Frontal cortex (tissue), 4 donors: ENCODE measurements at places on chromosomes 4 and X.

DNA sequence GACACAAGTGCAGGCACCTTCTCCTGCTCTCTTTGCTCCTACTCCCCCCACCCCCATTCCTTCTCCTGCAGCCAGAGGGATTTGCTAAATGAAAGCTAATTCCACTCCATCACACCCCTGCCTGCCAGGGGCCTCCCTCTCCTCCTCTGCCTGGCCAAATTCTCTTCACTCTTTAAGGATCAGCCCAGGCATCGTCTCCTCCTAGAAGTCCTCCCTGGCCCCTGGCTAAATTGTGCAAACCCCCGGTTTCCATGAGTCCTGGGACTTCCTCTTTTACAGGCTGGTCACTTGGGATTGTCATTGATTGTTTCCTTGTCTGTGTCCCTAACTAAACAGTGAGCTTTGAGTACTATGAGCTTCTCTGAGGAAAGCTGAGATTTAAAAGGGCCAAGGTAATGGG, 8.7 kb upstream of the ABLIM2 start:
- no peak for DNase-seq

GRCh38 chr4:40264497-40264896, 67.7 kb downstream of the RHOH start:
- no peak for DNase-seq

- no peak for DNase-seq
Observed at GRCh38 chr4:17058536-17058915, 160.1 kb upstream of the LDB2 start.

DNA sequence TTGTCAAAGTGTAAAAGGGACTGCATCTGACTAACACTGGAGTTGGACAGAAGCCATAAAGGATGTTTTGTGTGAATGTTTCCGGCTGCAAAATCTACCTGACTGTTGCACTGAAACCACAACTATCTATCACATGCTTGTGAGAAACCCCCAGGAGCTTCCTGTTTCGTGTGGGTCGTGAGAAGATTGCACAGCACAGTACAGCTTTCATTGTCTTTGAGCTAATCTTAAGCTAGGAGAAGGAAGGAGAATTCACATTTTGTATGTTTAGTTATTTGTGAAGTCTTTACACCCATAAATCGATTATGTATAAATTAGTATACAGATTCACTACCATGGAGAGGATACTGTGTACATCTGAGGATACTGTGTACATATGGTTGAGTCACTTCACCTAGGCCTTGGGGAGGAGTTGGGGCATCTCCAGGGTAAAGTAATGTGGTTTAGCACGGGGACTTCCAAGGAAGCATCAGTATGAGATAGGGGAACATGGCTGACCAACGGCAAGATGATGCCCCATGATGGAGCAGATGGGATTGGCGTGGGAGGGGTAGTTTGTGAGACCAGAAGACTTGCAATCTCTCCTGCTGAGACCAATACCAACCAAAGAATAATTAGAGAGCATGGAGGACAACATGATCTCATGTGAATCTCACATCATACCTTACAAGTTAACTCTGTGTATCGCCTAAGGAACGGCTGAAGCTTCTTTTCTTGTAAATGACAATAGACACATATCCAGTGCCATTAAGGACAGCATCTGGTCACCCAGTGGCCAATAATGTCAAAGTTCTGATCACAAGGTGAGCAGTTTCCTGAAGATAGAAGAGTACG, 43.1 kb upstream of the FAM9C start:
- no peak for DNase-seq

DNA sequence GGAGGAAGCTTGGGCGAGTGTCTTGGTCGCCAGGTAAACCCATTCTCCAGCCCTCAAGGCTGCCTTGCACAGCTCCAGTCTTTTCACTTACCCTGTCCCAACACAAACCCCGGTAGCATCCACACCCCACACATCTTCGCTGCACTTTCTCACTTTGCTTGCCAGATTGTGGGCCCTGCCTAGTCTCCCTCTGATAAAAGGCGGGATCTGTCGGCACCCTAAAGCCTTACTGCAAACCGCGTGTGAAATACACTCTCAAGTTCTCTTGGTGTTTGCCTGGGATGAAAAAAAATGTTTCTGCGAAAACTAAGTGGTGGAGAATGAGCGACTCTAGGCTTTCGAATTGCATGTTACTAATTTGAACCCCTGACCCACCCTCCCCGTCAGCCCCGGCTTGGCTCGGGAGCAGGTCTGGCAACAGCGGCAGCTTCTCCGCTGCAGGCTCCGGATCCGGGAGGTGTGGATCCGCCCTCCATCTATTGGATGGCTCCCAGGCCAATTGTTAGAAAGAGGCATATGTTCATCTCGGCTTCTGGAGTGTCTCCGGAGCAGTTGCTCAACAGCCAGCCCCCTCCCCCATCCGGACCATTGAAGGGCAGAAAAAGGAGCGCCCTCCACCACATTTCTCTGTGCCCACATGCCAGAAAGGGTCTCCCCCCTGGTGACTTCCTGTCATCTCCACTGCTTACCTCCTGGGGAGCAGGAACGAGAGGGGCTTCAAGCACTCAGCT, 3.0 kb upstream of the CITED1 start:
- DNase-seq, result peak; percentile 61

GRCh38 chrX:9875801-9876200, 89.6 kb downstream of the SHROOM2 start:
- no peak for DNase-seq

DNA sequence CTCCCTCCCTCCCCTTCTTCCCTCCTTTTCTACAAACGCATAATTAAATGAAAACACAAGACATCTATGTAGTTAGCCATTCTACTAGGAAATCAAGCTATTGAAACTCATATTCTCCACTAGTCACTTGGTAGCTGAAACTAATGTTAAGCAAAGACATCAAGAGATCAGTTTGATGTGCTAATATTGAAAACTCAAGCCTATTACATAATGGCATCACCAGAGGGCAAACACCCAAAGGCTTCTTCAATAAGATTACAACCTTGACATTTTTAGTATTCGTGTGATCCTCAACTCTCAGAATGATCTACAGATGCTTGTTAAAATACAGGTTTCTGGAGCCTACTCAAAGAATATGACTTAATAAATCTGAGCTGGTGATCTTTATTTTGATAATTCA, 6.2 kb upstream of the GUCY1A1 start:
- no peak for DNase-seq

DNA sequence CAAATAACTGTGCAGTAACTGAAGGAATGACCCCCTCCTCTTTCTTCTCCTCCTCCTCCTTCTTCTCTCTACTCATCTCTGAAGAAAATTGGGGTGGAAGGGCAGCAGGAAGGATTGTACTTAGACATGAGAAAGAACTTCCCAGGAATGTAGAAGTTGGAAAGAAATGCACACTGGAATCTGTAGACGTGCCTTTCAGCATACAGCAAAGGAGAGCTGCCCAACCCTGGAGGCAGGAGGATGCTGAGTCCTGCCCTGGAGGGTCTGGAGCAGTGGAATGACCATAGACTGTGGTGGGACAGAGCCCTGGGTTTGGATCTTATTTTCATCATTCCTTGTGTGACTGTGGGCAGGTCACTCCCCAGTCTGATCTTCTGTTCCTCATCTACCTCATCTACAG, 80.1 kb downstream of the PJA1 start:
- DNase-seq, result no peak

DNA sequence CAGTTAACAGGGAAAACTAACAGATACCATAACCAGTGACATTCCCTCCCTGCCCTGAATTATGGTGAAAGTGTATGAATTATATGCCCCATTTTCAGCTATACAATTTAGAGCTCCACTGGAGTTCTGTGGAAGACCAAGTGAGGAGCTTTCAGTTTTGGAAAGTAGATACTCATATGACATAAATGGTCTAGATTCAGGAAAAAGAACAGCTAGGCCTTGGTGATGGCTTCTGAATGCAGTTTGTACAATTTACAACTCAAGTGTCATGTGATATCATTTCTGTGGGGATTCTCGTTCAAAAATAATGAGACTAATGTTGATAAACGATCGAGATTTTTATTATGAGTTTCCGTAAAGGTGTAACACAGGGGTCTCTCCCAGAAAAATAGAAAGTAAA, 8.2 kb upstream of the SEC24B start:
- DNase-seq, result no peak

DNA sequence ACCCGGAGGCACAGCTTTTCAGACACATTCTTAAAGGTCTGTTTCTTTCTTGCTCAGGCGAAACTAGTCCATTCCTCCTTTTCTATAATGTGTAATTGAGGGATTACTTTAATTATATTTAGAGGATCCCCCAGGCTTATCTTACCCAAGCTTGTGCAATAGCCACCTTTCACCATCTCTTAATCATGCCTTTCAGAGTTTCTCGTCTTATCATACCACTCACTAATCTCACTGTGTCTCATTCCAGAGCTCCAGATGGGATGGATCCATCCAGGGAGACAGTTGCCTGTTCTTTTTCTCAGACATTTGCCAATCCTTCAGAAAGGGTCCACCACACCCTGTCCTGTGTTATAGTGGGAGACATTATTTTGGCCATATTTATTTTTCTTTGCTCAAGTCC, 12.5 kb downstream of the SPARCL1 start:
- DNase-seq, result no peak

- no peak for DNase-seq
Observed at GRCh38 chr4:163415668-163416067, 57.9 kb downstream of the TKTL2 start.

- no peak for DNase-seq
Observed at GRCh38 chr4:2070421-2071251, 11.5 kb downstream of the NAT8L start.

DNA sequence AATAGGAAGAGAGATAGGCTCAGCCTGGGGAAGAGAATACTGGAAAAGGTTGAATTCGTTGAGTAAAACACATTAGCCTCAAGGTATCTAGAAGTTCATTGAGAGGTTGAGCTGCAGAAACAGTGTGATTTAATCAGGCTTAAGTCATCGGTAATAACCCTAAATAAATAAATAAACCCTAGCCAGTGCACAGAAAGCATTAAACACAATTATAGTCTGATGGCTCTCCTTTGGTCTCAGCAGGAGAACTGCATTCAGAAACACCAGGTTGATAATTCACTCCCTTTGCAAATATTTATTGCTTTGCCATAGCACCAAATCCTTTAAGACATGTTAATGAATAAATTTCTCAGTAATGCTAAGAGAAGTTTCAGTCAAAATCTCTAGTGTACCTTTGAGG, 9.6 kb downstream of the DCX start:
- no peak for DNase-seq

GRCh38 chr4:80709082-80709869, 321.2 kb upstream of the BMP3 start:
- DNase-seq, result no peak

- DNase-seq, result no peak
Observed at GRCh38 chrX:20253232-20253543, 13.5 kb downstream of the RPS6KA3 start.

GRCh38 chr4:74794382-74795010, at the start of gene BTC:
TSS of gene BTC (minus strand) at chr4:74794523. CDS start at chr4:74794325, 198 bp downstream.
- peak; percentile 14 for DNase-seq

DNA sequence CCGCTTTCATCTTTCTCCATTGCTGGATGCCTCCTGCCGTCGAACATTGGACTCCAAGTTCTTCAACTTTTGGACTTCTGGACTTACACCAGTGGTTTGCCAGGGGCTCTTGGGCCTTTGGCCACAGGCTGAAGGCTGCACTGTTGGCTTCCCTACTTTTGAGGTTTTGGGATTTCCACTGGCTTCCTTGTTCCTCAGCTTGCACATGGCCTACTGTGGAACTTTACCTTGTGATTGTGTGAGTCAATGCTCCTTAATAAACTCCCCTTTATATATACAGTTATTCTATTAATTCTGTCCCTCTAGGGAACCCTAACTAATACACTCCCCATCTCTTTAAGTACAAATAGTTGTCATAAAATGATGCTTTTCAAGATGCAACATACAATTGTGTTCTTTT, 595.3 kb downstream of the ARAP2 start:
- no peak for DNase-seq

DNA sequence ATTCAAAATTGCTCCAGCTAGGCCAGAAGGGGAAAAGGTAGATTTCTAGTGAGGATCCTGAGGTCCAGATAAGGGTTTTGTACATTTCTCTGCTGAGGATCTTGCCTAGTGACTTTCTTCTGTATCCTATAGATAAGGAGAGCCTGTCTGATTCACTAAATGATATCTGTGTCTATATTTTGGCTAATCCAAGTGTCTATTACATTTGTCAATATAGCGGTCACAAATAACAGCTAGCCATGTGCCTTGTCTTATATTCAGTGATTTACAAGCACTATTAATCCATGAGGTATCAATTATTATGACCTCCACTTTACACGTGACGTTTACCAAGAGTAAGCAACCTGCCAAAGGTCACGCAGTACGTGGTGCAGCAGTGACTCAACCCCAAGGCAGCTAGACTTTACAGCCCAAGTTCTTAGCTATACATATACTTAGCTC, 41.6 kb downstream of the TMEM165 start:
- DNase-seq, result no peak

- DNase-seq, result no peak
Observed at GRCh38 chrX:129427267-129427666, 96.0 kb downstream of the SMARCA1 start.

DNA sequence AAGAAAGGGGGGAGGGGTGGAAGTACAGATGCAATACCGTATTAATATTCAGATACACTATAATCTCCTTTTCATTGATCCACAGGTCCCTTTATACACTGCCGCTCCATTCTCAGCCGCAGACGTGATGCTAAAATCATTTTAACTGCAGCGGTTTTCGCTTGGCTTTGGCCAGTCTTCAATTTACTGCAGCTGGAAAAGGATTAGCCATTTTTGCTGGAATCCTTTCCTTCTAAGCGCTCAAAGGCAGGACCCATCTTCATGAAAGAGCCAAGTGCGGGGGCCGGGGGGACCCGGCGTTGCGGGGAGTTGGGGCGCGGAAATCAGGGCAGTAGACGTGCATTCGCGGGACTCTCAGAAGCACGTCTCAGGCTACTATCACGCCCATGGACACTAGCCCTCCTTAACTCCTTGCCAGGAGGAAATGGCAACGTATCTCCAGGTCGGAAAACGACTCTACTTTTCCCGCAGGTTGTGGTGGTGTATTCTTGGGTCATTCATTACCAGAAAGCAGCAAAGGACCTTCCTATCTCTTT, 1.7 kb upstream of the PCDH10 start:
- DNase-seq, result peak; percentile 16

GRCh38 chrX:126900937-126901336, 81.4 kb downstream of the PRR32 start:
- DNase-seq, result no peak

DNA sequence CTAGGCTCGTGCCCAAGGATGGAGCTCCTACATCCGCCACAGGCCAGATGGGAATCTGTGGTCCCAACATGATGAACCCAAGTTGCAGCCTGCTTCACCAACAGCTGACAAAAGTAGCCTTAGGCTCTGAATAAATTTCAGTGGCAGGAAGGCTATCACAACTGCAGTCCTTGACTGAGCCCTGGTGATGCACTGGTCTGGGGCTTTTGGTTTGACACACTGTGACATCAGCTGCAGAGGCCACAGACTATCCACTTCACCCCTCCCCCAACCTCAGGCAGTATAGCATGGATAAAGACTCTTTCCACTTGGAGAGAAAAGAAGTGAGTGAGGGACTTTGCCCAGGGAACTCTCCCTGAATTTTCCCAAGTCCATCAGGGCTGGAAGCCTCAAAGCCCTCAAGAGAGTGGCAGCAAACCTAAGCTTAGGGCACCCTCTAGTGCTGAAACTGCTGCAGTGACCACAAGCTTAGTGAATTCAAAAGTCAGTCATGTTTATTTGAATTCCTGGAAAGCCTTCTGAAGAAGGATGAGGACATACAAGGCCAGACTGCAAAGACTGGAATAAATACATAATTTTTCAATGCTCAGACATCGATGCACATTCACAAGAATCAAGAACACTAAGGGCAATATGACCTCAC, 135.0 kb upstream of the TENT5D start:
- DNase-seq, result no peak

GRCh38 chr4:2281575-2282343, 19.9 kb upstream of the MXD4 start:
- DNase-seq, result no peak

GRCh38 chr4:56438766-56439165, 2.7 kb downstream of the PAICS start:
- no peak for DNase-seq
